NCI-H1436 (cell line): ENCODE measurements at places on chromosomes 3 and 15.

- DNase-seq, result no peak
Measured at GRCh38 chr15:47340571-47340920, 376.8 kb upstream of the SEMA6D start.

GRCh38 chr15:31440754-31441311 is 114.2 kb downstream of the KLF13 start:
- no peak for DNase-seq

- no peak for DNase-seq
Measured at GRCh38 chr15:48966595-48967301, 3.0 kb upstream of the SHC4 start.

GRCh38 chr15:76193934-76194333 is 117.3 kb downstream of the ETFA start:
- no peak for DNase-seq

DNA sequence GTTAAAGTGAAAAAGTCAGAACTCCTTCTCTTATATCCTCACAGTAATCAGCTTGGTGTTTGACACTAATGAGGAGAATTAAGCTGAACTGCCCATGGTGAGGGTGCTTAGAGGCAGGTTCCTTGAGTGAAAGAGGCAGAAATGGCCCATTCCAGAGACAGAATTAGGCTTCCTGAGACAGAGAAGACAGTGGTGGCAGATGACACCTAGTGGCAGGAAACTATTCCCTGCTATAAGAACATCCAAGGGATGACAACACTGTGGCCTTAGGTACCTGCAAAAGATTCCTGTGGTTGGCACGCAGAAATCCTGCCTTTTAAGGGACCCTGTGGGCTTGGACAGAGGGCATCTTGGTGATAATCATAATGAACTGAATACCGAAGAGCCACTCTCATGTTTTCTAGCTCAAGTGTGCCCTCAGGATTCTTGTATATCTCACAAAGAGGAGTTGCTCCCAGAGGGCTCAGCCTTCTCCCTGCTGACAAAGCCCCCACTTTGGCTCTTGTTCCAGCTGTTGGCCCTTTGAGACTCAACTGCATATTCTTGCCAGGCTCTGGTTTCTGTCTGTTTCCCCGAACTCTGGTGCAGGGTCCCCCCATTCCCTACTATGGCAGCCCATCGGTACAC is 56.0 kb downstream of the KBTBD12 start:
- DNase-seq, result peak; percentile 37

DNA sequence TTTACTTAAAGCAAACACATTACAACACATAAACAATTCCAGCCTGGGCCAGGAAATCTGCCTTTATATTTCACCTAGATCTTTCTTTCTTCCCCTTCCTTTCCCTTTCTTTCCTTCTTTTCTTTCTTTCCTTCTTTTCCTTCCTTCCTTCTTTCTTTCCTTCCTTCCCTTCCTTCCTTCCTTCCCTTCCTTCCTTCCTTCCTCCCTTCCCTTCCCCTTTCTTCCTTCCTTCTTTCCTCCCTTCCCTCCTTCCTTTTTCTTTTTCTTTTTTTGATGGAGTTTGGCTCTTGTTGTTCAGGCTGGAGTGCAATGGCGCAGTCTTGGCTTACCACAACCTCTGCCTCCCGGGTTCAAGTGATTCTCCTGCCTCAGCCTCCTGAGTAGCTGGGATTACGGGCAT is 24.1 kb upstream of the BNIP2 start:
- no peak for DNase-seq

DNA sequence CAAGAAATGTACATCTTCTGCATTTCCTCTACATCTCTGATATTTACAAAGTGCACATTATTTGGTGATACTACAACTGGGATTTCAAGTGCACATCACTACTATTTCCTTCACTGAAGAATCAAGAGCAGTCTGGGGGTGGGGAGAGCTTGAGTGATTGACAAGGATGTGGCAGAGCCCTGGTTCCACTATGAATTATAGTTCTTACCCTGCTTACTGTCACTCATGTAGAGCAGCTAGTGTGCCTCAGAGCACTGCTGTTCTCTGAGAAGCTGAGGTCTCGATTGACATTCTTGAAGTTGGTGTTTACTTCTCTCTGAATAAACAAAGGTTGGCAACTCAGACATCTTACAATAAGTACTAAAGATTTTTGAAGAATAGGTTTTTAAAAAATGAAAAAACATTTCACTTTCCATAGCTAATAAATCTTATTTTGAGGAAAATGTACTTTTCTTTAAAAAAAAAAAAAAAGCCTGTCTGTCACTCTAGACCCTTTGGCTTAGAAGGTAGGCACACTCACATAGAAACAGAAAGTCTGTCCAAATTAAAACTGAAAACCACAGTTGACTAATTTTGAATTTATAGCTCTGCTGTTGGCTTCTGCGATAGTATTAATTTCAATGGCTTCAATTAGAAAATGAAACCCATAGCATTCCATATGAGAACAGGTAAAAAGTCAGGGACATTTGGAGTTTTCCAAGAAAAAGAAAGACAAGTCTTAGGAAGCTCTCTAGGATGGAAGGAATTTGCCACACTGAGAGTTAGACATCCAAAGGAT is 5.6 kb downstream of the GREM1 start:
- DNase-seq, result no peak
